T-helper 17 cell (primary cell): ENCODE measurements at places on chromosomes 6 and 20.

DNA sequence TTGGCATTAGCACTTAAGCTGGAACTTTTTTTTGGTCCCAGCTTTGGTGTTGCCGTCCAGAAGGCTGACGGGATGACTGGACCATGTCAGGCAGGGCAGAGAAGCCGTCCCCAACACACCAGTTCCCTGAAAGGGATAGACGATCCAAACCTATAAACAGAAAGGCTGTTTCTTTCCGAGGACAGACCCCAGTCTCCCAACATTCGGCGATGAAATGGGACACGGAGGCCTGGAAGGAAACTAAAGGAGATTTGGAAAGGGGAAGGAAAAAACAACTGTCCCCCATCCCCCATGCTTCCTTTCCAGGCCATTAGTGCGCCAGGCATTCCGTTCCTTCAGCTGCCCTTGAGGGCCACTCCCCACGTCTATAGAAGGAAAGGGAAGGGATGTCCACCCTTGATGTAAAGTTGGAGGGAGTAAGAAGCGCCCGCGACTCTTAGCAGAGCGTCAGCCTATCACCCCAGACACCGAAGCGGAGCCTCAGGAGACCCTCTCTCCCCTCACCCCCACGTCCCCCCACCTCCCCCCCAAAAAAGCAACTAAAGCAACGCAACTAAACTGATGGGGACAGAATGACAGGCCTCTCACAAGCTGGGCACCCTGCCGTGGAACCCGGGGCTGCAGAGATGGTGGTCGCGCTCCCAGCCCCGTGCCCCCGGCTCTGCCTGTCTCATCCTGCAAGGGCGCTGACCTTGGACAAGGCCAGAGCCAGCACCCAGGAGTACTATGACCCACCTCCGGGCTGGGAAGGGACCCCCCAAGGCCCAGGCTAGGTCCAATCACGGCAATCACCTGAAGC is 638 bp downstream of the BLCAP start:
- no peak for DNase-seq

GRCh38 chr20:38774167-38774566 is 25.9 kb downstream of the ACTR5 start:
- DNase-seq, result no peak

DNA sequence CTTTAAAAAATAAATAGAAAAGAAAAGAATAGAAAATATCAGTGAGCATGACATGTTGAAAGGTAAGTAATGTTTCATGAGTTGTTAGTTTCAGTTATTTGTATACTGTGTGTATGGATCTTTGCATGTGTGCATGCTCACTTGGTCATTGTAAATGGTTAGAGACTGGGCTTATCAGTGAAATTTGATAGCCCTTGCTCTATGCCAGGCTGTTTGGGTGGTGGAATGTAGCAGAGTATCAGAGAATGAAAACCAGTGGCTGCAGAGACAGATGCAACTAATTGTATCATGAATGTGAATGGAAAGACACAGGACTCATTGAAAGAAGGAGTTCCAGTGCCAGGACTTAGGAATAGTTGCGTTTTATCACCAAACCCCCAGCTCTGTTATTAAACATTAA is 4.2 kb downstream of the GSTA2 start:
- DNase-seq, result no peak

DNA sequence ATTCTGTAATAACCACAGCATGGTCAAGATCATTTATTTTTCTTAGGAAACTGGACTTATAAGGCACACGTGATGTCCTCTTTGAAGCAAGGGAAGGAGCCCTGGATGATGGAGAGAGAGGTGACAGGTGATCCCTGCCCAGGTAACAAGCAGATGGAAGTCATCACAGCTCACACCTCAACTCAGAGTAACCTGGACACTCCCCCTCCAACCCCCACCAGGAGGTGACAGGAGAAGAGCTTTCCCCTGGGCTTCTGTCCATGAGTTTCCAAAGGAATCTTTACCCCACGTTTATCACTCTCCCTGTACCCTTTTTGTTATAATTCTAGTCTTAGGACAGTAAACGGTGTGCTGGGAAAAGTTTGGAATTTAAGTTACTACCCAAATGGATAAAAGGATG is 28.4 kb downstream of the ZNF334 start:
- no peak for DNase-seq
